ENCODE measurements at places on chromosomes 7 and 10.

DNA sequence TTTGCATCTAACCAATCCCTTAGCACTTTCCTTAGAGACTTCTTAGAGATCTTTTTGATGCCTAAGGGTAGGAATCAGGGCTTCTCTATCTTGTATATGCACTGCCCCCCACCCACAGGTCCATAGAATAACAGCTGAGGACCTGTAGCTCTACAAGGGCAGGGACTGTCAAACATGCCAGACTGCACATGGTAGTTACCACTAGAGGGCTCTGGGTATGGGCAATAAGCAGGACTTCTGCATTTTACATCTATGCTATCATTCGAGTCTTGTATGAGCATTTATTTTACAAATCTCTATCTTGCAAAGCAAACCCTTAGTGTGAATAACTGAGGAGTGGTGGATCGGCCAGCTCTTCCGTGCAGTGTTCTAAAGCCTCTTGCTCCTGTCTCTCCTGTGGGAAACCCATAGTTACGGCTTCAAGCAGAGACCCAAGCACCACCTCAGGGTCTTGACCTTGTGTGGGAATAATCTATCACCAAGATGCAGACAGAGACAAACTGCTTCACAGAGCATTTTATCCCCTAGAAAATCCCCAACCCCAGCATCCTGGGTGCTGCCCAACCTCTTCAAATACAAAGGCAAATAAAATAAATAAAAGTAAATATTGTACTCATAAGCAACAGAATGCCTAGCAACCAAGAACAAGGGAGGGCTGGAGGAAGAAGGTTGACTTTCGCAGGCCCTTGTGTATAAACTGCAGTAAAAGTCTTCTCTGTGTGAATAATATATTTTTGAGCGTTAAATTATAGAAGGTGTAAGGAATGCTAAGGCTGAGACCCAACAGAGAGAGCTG lies 219.3 kb downstream of the WDR11 start:
- peak overlapping the region; percentile 91 for H3K27ac ChIP-seq
- H3K36me3 ChIP-seq, result no peaks in the 10 kb centered on the region
- no peaks in the 10 kb centered on the region for H3K27me3 ChIP-seq
- no peak for DNase-seq
- peaks cover 28% of the 10 kb centered on the region for H3K4me1 ChIP-seq

GRCh38 chr10:70130878-70131559 lies 1.6 kb downstream of the AIFM2 start:
- DNase-seq, result no peak
- H3K27ac ChIP-seq, result peak overlapping the region; percentile 9
- H3K27me3 ChIP-seq, result no peaks in the 10 kb centered on the region
- H3K4me3 ChIP-seq, result peak overlapping the region; percentile 90

GRCh38 chr7:116271161-116271913 lies 61.0 kb downstream of the TES start:
- no peaks in the 10 kb centered on the region for H3K36me3 ChIP-seq
- H3K4me1 ChIP-seq, result peaks cover 16% of the 10 kb centered on the region
- DNase-seq, result no peak
- no peaks in the 10 kb centered on the region for H3K27me3 ChIP-seq

GRCh38 chr10:123027861-123028260 lies 19.1 kb downstream of the ACADSB start:
- no peak for DNase-seq
- no peaks in the 10 kb centered on the region for H3K4me1 ChIP-seq
- H3K27ac ChIP-seq, result no peak overlapping the region
- H3K27me3 ChIP-seq, result no peaks in the 10 kb centered on the region

DNA sequence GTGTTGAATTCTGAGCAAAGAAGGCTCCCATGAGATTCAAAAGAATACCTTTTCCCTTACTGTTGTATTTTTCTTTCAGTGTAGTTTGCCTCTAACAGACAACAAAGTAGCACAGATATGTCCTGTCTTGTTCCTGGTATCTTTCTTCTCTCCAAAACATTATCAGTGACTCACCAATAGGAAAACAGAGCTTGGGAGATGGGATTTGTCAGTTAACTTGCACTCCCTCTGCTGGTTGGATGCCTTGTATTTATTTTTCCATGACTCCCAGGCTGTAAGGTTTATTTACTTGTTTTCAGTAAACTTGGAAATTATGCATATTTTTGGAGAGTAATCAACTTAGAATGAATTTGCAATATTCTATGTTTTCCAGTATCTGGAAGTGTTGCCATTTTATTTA lies 129.7 kb downstream of the SAMD9 start:
- H3K4me3 ChIP-seq, result no peak overlapping the region
- no peak for DNase-seq
- H3K4me1 ChIP-seq, result peaks cover 31% of the 10 kb centered on the region
- H3K27me3 ChIP-seq, result no peaks in the 10 kb centered on the region

- H3K4me1 ChIP-seq, result no peaks in the 10 kb centered on the region
- H3K27me3 ChIP-seq, result no peaks in the 10 kb centered on the region
- no peak overlapping the region for H3K27ac ChIP-seq
- no peaks in the 10 kb centered on the region for H3K36me3 ChIP-seq
Measured at GRCh38 chr7:105934572-105935185, 28.4 kb upstream of the CDHR3 start.

DNA sequence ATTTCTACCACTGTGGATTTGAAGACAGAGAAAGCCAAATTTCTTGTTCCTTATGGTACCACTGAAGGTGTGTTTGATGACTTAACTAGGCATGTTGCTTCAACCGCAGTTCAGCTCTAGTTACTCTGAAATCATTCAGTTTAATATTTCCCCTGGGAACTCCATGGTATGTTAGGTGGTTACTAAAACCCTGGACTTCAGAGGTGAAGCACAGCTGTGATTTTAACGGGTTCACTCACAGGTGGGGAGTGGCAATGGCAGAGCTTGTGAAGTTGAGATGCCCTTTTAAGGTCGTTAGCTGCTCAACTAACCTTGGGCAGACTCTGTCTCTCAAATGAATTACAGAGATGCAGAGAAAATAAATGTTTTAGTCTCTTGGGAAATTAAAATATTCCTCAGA lies 163.6 kb upstream of the PHYHIPL start:
- H3K27ac ChIP-seq, result no peak overlapping the region
- no peak for DNase-seq
- H3K36me3 ChIP-seq, result no peaks in the 10 kb centered on the region
- H3K27me3 ChIP-seq, result no peaks in the 10 kb centered on the region
- H3K4me3 ChIP-seq, result no peak overlapping the region

- H3K27me3 ChIP-seq, result peaks cover under 1% of the 10 kb centered on the region
- peaks cover 1% of the 10 kb centered on the region for H3K4me1 ChIP-seq
- no peaks in the 10 kb centered on the region for H3K36me3 ChIP-seq
- H3K4me3 ChIP-seq, result no peak overlapping the region
- H3K27ac ChIP-seq, result no peak overlapping the region
- DNase-seq, result no peak
Measured at GRCh38 chr7:128876978-128877755, 14.5 kb downstream of the ATP6V1F start.

DNA sequence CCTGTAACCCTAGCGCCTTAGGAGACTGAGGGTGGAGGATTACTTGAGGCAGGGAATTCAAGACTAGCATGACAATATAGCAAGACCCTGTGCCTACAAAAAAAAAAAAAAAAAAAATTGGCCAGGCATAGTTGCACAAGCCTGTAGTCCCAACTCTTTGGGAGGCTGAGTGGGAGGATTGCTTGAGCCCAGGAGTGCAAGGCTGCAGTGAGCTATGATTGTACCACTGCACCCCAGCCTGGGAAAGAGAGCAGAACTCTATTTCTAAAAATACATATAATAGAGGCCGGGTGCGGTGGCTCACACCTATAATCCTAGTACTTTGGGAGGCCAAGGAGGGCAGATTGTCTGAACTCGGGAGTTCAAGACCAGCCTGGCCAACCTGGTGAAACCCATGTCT lies 10.2 kb upstream of the SORBS1 start:
- H3K4me1 ChIP-seq, result peaks cover 4% of the 10 kb centered on the region
- no peak overlapping the region for H3K4me3 ChIP-seq
- no peak for DNase-seq

- H3K36me3 ChIP-seq, result peaks cover 12% of the 10 kb centered on the region
- H3K4me1 ChIP-seq, result peaks cover 10% of the 10 kb centered on the region
- no peak for DNase-seq
- H3K27ac ChIP-seq, result peak overlapping the region; percentile 58
- H3K4me3 ChIP-seq, result no peak overlapping the region
- H3K27me3 ChIP-seq, result no peaks in the 10 kb centered on the region
Measured at GRCh38 chr7:129926618-129927017, 26.1 kb downstream of the UBE2H start.

GRCh38 chr10:80730522-80730921 lies 192.8 kb downstream of the SH2D4B start:
- no peak overlapping the region for H3K27ac ChIP-seq
- H3K36me3 ChIP-seq, result no peaks in the 10 kb centered on the region
- DNase-seq, result no peak
- no peak overlapping the region for H3K4me3 ChIP-seq
- H3K4me1 ChIP-seq, result no peaks in the 10 kb centered on the region

GRCh38 chr10:31073211-31073610 lies 41.5 kb upstream of the ZNF438 start:
- peaks cover 7% of the 10 kb centered on the region for H3K27me3 ChIP-seq
- no peak overlapping the region for H3K4me3 ChIP-seq
- H3K4me1 ChIP-seq, result peaks cover 23% of the 10 kb centered on the region
- no peak overlapping the region for H3K27ac ChIP-seq

GRCh38 chr10:113619401-113619800 lies 44.4 kb downstream of the NRAP start:
- no peaks in the 10 kb centered on the region for H3K36me3 ChIP-seq
- no peaks in the 10 kb centered on the region for H3K4me1 ChIP-seq
- H3K27me3 ChIP-seq, result peaks cover 94% of the 10 kb centered on the region

- H3K27ac ChIP-seq, result peak overlapping the region; percentile 98
- peaks cover 30% of the 10 kb centered on the region for H3K4me1 ChIP-seq
- peak overlapping the region; percentile 98 for H3K4me3 ChIP-seq
- H3K36me3 ChIP-seq, result peaks cover 45% of the 10 kb centered on the region
- no peak for DNase-seq
- no peaks in the 10 kb centered on the region for H3K27me3 ChIP-seq
Measured at GRCh38 chr7:5525271-5526099, 101.9 kb upstream of the TNRC18 start.

DNA sequence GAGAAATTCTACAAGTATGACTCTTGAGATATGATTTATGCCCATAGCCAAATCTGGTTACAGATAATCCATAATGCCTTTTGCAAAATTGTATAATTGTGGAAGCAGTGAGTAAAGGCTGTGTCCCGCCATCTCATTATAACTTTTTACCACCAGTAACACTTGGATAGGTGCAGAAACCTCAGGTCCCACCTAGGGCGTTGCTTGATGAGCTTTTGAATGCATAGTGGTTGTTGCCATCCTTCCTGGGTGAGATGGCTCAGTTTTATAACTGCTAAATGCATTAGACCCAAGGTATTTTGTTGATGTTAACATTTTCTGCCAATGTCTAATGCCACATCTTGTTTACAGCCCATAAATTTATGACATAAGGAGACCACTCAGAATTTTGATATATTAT lies 42.9 kb downstream of the CFAP58 start:
- no peak overlapping the region for H3K27ac ChIP-seq
- peaks cover 4% of the 10 kb centered on the region for H3K4me1 ChIP-seq
- H3K4me3 ChIP-seq, result no peak overlapping the region
- H3K27me3 ChIP-seq, result peaks cover 64% of the 10 kb centered on the region
- H3K36me3 ChIP-seq, result no peaks in the 10 kb centered on the region

DNA sequence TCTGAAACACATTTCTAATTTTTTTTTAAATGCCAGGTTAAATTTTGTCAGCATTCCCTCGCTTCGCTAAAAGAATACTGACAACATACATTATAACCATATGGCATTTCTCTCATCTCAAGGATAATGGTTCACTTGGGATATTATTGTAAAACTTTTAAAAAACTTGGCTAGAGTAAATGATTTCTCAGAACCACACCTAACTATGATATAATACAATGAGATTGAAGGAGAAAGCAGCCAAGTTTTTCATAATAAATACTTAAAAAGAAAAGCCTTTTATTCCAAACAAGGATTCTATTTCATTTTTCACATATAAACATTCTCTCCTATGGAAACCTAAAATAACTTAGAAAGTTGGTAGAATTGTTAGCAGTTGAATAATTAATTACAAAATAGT lies 413.9 kb downstream of the HGF start:
- H3K27ac ChIP-seq, result no peak overlapping the region
- no peak for DNase-seq
- no peaks in the 10 kb centered on the region for H3K27me3 ChIP-seq
- H3K4me1 ChIP-seq, result peaks cover 18% of the 10 kb centered on the region
- H3K36me3 ChIP-seq, result peaks cover 10% of the 10 kb centered on the region

DNA sequence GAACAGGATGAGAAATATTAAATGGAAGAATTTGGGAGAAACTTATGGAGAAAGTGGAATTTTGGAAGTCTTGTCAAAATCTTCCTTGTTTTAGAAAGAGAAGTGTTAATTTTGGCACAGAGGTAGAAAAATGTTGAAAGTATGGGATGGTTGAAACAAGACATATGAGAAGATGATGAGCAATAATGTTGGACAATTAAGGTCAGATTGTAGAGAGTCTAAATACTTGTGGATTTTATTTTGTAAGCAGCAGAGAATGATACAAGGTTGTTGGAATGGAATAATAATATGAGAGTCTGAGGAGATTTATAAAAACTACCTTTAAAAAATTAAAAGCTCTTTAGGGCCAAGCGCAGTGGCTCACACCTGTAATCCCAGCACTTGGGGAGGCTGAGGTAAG lies 34.6 kb downstream of the PHTF2 start:
- no peak overlapping the region for H3K4me3 ChIP-seq
- H3K27me3 ChIP-seq, result no peaks in the 10 kb centered on the region
- H3K27ac ChIP-seq, result no peak overlapping the region
- peaks cover 6% of the 10 kb centered on the region for H3K36me3 ChIP-seq
- DNase-seq, result no peak
- H3K4me1 ChIP-seq, result peaks cover 16% of the 10 kb centered on the region

DNA sequence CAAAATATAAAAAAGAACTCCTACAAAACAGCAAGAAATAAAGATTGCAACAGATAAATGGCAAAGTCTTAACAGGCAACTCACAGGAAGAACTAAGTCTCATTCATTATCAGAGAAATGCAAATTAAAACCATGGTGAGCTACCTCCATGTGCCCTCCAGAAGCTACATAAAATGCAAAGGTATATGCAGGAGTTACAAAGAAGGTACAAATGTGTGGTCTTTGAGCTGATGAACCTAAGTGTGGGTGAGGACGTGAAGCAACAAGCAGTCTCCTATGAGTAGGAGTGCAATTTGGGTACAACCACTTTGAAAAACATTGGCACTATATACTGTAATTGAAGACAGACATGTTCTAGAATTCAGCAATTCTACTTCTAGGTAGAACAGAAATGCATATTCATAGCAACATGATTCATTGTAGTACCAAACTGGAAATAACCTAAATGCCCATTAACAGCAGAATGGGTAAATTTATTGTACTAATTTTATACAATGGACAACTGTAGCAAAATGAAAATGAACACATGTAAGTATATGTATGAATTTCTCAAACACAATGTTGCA lies 61.6 kb upstream of the KCNMA1 start:
- no peaks in the 10 kb centered on the region for H3K36me3 ChIP-seq
- H3K27ac ChIP-seq, result no peak overlapping the region
- H3K4me3 ChIP-seq, result no peak overlapping the region
- peaks cover 19% of the 10 kb centered on the region for H3K4me1 ChIP-seq
- no peak for DNase-seq
